ENCODE measurements at places on chromosomes 3 and 15. TPM values are rescaled to one million over a fixed set of nuclear protein-coding genes. Genes with fewer than 3 reads are reported as not detected.

UBE2E1 gene
- total RNA-seq: 376 TPM

MYD88 gene
- total RNA-seq: 3.1 TPM

CHCHD6 gene
- total RNA-seq: 35.7 TPM

GABRB3 gene
- total RNA-seq: 8.8 TPM

MGLL gene
- total RNA-seq: 0.12 TPM

SLC22A13 gene
- total RNA-seq: 0.21 TPM

ST8SIA2 gene
- 13.6 TPM for total RNA-seq

IQCF5 gene
- not detected for total RNA-seq

CLRN1 gene
- not detected for total RNA-seq

DNA sequence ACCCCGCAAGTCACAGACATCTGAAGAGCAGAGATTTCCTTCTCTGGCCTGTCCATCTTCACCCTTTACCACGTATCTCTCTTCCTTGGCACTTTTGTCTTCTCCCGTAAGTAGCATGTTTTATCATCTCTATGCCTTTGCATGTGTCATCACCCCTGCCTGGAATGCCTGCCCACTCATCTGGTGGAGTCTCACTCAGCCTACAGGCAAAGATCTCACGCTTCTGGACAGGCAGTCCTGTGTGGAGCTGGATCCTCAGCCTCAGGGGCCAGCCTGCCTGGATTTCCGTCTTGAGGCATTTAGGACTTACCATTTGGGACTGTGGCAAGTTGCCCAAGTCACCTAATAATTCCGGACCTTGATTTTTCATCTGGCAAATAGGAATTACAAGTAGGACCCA is 114.3 kb upstream of the CACNA2D3 start:
- no peak for DNase-seq

DNA sequence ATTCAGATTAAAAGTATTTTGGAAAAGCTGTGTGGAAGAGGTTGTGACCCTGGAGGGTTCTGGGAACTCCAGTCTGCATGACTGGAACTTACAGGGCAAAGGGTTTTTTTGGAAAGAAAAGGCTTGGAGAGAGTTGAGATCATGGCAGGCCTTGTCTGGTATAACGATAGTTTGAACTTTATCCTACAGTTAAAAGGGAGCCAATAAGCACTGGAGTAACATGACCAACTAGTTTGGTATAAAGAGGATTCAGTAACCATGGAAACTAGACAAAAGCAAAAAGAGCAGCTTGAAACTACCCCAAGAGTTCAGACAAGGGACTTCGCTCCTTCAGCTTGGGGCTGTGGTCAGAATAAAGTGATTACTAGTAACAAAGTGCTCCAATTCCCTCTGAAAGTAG is 151.2 kb upstream of the TMCO5A start:
- DNase-seq: peak; percentile 44

DNA sequence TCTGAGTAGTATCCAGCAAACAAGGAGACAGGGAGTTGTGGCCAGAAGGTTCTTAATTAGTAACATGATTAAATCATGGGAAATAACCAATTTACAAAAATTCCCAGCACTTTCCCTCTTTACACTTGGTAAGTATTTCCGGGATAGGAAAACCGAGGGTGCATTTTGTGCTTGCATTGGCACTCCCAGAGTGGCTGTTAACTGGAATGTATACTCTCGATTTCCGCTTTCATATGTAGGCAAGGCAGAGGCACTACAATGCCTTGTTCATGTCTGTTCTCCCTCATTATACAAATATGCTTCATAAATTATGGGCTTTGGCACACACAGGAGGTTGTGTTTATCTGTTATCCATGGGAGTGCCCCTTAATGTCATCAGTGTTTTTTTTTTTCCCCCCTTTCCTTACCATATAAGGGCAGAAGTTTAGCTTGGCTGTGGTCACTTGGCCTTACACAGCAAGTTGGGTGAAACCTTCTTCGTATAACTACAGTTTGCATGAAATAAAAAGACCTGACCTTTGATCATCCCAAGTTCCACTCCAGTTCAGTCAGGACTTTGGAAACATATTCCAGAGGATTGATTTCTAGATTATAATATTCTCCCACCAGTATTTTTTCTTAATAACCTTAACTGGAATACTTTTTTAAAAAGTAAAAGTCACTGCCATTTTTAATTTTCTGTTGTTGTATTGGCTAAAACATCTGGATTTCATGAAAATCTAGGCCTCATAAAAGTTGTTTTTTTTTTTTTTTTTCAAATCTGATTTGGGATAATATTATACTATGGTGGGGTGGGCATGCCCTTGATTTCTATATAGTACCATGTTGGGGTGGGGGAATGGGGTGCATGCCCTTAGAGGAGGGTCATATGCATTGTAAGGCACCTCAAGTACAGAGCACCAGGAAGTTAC is 8.9 kb downstream of the TPM1 start:
- no peak for DNase-seq

GRCh38 chr15:64209680-64210334 is 47.0 kb upstream of the PPIB start:
- DNase-seq: no peak

- peak; percentile 62 for DNase-seq
Observed at GRCh38 chr15:96333131-96334016, 2.9 kb downstream of the NR2F2 start.

- no peak for DNase-seq
Observed at GRCh38 chr3:24457719-24458118, 36.9 kb downstream of the THRB start.

GRCh38 chr3:132283916-132284405 is 33.2 kb upstream of the ACP3 start:
- no peak for DNase-seq

DNA sequence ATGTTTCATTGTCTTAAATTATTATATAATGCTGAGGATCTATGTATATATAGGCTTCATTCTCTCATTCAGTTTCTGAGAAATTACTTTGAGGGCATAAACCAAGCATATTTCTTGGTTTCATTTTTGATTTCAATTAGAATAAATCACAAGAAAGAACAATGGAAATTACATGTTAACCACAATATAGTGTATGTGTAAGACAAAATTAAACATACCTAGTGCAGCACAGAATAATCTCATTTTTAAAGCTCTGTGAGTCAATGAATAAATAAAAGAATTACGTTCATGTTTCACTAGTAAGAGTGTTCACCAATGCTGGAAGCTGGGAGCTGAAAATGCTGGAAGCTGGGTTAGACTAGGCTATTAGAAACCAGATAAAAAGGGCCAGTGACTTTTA is 72.8 kb downstream of the UBE3A start:
- DNase-seq: no peak

GRCh38 chr3:87288446-87288845 is 12.1 kb upstream of the POU1F1 start:
- no peak for DNase-seq

DNA sequence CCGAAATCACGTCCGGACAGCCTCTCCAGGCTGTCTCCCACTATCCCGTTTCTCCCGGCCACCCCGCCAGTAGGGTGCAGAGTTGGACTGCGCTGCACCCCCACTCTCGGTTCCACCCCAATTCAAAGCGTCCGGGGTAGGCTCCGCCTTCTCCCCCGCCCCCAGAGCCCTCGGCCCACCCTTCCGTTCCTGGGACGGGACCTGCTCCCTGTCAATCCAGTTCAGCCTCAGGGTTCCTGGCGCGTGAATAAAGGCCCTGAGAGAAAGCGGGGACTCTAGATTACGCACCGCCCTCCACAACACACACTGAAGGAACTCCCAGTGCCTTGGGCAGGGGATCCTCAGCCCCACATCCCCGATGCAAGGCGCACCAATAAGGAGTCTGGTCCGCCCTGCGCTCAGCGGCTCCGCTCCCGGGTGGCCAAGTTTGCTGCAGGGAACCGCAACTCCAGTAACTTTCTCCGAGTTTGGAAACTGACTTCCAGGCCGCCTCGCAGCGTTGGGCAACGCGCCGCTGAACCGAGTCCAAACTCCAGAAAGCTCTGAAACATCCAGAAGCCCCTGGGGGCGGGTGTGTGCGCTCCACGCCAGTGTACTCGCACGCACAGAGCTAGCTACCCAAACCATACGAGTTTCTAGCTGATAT is 1.9 kb downstream of the ADAMTS9 start:
- peak; percentile 95 for DNase-seq

GRCh38 chr3:112773864-112774263 is 72.8 kb downstream of the CD200R1L start:
- no peak for DNase-seq

GRCh38 chr3:59775106-59775505 is 725.3 kb upstream of the CFAP20DC start:
- peak; percentile 35 for DNase-seq

DNA sequence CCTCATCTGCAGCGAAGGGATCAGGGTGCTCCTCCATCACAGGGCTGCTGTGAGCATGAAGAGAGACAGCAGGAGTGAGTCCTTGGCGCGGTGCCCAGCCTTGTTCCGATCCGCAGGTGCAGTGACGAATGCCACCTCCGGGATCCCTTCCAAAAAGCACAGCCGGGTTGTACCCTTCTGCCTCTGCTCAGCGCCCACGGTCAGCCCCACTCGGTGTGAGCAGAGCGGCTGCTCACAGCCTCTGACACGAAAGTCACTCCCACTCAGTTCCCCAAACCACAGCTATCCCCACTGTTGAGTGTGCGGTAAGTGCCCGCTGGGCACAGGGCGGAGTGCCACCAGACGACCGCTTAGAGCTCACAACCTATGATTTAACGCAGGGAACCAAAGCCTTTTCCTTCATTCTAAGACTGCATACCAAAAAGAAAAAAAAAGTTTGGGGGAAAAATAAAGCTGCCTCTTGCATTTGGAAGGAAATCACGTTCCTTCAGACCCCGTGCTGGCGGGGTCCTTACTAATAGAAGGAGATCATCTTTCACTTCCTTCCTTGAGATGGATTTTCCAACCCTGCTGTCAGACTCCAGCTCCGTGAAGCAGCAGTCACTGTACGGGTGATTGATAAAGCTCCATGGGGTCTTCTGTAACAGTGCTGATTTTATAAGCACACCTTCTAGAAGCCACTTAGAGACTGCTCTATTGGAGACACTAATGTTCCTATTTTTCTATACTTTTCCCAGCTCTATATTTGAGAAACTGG is 34.7 kb upstream of the TUBGCP5 start:
- DNase-seq: no peak

GRCh38 chr3:10281951-10282350 is 10.8 kb downstream of the GHRL start:
- no peak for DNase-seq

DNA sequence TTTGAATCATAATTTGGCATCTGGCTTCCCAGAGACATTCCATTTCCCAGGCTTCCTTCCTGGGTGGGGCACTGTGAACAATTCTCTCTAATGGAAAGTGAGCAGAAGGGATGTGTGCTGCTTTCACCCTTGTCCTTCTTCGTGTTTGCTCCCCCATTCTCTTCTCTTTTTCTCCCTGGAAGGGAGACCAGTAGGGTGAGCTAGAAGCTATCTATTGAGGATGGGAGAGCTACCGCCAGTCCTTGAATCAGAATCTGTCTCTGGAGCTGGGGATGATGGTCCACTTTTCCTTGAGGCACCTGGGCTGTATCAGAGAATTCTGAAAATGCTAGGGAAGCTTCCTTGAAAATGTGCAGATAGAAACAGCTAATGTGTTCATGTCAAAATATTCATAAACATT is 453.9 kb downstream of the WDR72 start:
- DNase-seq: no peak

- DNase-seq: no peak
Observed at GRCh38 chr15:36175741-36176291, 403.6 kb upstream of the CDIN1 start.

DNA sequence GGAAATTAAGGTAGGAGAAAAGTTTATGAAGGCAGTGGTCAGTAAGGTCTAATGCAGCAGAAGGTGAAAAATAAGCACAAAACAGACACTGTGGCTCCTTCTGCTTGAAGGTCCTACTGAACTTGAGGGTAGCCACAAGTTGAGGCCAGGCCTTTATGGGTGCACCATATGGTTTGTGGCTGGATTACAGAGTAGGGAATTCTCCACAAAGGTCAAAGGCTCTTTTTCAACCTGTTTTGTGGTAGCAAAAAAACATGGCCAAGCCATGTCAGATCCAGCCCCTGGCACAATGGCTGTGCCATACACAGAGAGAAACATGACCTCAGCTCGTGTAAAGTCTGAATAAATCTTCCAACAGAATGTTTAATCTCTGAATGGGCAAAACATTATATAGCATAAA is 214.0 kb downstream of the SATB1 start:
- no peak for DNase-seq

DNA sequence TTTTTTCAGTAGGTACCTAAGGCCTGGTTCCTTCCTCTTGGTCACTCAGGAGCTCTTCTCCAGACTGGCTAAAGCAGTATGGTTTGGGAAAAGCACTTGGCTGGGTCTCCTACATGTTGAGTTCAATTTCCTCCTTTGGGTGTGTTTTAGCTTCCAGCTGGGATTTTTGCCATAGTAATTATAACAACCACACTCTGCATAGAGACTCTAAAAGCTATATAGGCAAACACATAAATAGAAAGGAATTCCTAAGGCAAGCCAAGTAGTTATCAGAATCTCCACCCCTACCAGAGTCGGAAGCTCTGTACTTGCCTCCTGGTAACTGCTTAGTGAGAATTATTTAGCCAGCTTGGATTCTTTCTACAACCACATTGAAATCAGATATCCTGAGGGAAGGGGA is 48.6 kb downstream of the FOXL2 start:
- no peak for DNase-seq

GRCh38 chr3:177994976-177995375 is 541.3 kb upstream of the KCNMB2 start:
- no peak for DNase-seq

- DNase-seq: no peak
Observed at GRCh38 chr3:101671014-101671413, 5.9 kb downstream of the ZBTB11 start.

DNA sequence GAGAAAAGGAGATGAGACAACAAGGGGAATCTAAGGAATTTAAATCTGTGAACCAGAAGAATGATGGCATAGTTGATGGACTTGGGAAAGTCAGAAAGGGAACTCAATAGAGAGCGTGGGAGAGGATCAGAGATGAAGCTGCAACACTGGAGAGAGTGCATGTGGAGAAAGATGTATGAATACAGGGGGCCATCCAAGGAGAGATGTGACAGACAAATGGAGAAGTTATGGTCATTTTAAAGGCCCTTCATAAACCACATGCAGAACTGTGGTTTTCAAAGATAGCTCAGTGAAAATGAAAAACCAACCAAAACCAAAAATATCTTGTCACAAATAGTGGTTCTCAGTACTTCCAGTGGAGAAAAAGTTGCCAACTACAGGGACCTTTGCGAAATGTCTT is 265.2 kb downstream of the SUCLG2 start:
- DNase-seq: no peak

- no peak for DNase-seq
Observed at GRCh38 chr3:108202834-108203233, 19.4 kb downstream of the IFT57 start.

- no peak for DNase-seq
Observed at GRCh38 chr3:79843180-79843579, 75.4 kb upstream of the ROBO1 start.
